ENCODE measurements at places on chromosomes 1 and 21. TPM values are rescaled to one million over a fixed set of nuclear protein-coding genes. Genes with fewer than 3 reads are reported as not detected.

GRCh38 chr1:60428127-60428526 lies 354.6 kb upstream of the C1orf87 start:
- DNase-seq = no peak

GRCh38 chr1:9782116-9782751 lies 41.5 kb downstream of the CLSTN1 start:
- no peak for DNase-seq

- DNase-seq = no peak
Observed at GRCh38 chr21:42225571-42226155, 6.7 kb downstream of the ABCG1 start.

DNA sequence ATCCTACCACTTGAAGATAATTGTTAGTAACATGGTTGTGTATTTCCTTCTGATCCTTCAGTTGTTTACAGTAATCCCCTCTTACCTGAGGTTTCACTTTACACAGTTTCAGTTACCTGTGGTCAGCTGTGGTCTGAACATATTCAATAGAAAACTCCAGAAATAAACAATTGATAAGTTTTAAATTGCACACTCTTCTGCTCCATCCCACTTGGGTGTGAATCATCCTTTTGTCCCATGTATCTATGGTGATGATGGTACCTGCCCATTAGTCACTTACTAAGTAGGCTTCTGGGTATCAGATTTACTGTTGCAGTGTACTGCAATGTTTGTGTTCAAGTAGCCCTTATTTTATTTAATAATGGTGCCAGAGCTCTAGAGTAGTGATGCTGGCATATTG lies 62.5 kb downstream of the OSBPL9 start:
- DNase-seq = peak; percentile 21

DNA sequence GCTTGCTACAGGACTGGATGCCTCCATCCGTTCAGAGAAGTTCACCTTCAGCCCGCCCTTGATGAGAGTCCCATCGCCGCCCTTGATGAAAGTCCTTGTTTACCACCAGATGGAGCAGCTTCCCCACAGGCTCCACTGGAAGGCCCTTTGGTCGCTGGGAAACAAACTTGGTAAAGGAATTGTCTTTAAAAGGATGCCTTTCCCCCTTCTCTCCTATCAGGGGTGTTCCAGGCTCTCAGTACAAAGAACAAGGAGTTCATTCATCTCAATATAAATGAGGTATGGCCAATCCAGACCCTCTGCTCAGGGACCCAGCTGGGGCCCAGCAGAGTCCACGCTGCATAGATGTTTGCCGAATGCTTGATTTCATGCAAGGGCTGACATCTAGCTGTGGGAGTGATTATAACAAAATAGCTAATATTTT lies 50.8 kb downstream of the CAPN9 start:
- no peak for DNase-seq

- no peak for DNase-seq
Observed at GRCh38 chr1:161420763-161421455, 53.2 kb upstream of the CFAP126 start.

GRCh38 chr1:85602571-85602970 lies 22.0 kb downstream of the CCN1 start:
- DNase-seq = no peak

Gene PCNX2
- 9.2 TPM for total RNA-seq

GRCh38 chr1:218273762-218274479 lies 11.2 kb upstream of the RRP15 start:
- no peak for DNase-seq

DNA sequence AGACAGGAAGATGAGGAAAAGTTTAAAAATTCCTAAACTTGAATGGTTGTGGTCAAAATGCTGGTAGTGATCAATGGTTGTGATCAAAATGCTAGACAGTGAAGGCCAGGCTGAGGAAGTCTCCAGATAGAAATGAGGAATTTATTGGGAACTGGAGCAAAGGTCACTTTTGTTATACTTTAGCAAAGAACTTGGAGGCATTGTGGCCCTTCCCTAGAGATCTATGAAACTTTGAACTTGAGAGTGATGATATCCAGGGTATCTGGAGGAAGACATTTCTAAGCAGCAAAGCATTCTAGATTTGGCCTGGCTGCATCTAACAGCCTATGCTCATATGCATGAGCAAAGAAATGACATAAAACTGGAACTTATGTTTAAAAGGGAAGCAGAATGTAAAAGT lies 35.5 kb upstream of the RABGAP1L start:
- no peak for DNase-seq

Gene LAX1
- total RNA-seq = 11.6 TPM

GRCh38 chr1:94540440-94541245 lies 916 bp downstream of the F3 start:
- DNase-seq = no peak

DNA sequence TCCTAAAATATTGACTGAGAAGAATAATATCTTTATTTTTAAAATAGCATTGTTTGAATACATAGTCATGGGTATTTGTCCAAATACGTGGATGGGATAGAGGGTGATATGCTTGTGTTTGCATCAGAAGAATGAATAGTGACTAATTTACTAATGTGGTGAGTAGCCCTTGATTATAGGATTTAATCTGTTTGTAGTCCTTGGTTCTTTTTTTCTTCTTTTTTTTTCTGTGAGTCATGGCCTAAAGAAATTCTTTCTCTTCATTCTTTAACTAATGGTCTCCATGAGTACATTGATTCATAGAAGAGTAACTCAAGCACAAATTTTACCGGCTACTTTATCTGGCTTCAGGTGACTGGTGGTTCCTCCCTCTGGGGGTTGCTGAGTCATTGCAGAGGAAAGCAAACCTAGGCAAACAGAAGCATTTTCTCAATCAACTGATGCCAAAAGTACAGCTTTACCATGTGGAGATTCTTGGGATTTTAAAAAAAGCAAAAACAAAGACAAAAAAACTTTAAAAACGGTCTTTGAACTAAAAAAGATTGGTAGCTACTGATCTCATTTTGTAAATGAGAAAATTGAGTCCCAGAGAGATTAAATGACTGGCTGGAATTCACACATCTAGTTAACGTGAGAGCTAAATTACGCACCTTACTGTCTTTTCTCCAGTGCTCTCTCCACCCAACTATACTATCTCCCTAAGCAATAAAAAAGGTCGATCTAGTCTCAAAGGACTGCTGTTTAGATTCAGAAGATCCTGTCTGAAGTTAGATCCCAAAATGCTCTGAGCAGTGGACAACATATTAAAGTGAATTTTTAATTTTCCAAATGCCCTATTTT lies 40.5 kb downstream of the AK5 start:
- DNase-seq = no peak

DNA sequence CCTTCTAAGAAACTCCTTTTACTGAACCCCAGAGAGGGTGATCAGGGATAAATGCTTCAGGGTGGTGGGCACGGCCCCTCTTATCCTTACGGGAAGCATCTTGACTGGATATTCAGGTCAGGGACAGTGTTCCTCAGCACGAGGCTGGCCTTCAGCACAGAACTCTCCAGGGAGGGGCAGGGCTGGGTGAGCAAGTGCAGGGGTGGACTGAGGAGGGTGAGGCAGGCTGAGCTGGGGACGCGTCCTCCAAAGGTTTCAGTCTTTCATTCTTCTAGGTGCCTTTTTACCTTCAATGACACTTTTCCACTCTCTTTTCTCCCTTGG lies 52.3 kb downstream of the RASSF5 start:
- DNase-seq = no peak

GRCh38 chr1:29858646-29859045 lies 622.3 kb downstream of the PTPRU start:
- DNase-seq = no peak

Gene IQCC
- 2.9 TPM for total RNA-seq

All from GM12878 (cell line).